A549 treated with GW870086 at 1 μM for 4 hours (cell line): ENCODE measurements at places on chromosomes 1 and 21. TPM values are rescaled to one million over a fixed set of nuclear protein-coding genes. Genes with fewer than 3 reads are reported as not detected.

MATN1 gene
- 0.05 to 0.17 TPM (median 0.14 TPM) in 4 of 5 replicates, not detected in the other for total RNA-seq

PPM1J gene
- total RNA-seq: 0.89 to 1.6 TPM (median 0.99 TPM) in 5 replicates

TAL1 gene
- total RNA-seq: not detected in 5 replicates

TPTE gene
- total RNA-seq: not detected in 5 replicates

FMO5 gene
- 0.22 to 0.42 TPM (median 0.29 TPM) in 5 replicates for total RNA-seq

NTNG1 gene
- not detected in 5 replicates for total RNA-seq

SLC30A2 gene
- total RNA-seq: 0.19 to 0.40 TPM (median 0.31 TPM) in 5 replicates

COA6 gene
- total RNA-seq: 80.1 to 93.1 TPM (median 90.7 TPM) in 5 replicates

FMOD gene
- 0.23 TPM in 2 of 5 replicates, not detected in the others for total RNA-seq

CLDN17 gene
- not detected in 5 replicates for total RNA-seq

LCE1F gene
- not detected in 5 replicates for total RNA-seq

HLCS gene
- 4.4 to 7.6 TPM (median 6.6 TPM) in 5 replicates for total RNA-seq
